AG08395 (cell line): ENCODE measurements at places on chromosomes 6 and 20.

DNA sequence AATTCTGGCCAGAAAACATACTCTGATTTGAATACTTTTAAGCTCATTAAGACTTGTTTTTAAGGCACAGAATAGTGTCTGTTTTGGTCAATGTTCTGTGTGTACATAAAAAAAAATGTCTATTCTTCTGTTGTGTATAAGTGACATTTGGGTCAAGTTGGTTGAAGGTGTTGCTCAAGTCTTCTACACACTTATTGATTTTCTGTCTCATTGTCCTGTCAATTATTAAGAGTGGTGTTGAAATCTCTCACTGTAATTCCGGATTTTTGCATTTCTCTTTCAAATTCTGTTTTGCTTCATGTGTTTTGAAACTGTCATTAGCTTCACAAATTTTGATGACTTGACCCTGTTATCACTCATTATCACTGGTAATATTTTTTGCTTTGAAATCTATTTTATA is 37.5 kb upstream of the EPM2A start:
- DNase-seq, result no peak

DNA sequence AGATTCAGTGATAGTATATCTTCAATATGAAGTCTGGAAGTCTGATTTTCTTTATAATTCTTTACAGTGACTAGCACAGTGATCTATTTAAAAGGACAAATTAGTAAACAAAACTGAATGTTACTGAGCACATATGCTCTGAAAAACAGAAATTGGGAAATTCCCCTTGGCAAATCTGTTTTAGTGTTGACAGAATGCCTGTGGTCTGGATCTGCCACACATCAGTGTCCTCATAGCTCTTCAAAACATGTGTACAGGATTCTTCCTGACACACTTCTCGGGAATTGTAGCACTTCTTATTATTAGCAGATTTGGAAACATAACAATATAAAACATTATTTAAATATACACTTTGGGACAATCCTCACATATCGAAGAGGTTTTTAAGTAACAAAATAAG is 354.3 kb downstream of the COL12A1 start:
- peak; percentile 71 for DNase-seq

DNA sequence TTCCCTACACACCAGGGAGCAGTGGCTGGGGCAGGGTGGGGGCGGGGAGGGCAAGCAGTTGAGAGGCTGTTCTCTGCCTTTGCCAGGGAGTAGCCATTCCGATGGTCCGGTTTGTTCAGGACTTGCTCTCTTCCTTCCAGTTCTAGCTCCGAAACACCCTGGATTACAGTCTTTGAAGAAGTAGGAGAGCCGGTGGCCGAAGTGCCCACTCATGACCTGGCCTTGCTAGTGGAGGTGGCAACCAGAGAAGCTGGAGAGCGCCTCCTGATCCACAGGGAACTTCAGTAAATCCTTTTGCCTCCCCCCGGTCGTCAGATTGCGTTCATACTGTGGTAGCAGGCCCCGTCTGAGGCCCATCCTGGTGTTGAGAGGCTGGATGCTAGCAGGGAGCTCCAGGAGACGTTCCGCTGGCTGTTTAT is 92.8 kb downstream of the ARID1B start:
- no peak for DNase-seq

DNA sequence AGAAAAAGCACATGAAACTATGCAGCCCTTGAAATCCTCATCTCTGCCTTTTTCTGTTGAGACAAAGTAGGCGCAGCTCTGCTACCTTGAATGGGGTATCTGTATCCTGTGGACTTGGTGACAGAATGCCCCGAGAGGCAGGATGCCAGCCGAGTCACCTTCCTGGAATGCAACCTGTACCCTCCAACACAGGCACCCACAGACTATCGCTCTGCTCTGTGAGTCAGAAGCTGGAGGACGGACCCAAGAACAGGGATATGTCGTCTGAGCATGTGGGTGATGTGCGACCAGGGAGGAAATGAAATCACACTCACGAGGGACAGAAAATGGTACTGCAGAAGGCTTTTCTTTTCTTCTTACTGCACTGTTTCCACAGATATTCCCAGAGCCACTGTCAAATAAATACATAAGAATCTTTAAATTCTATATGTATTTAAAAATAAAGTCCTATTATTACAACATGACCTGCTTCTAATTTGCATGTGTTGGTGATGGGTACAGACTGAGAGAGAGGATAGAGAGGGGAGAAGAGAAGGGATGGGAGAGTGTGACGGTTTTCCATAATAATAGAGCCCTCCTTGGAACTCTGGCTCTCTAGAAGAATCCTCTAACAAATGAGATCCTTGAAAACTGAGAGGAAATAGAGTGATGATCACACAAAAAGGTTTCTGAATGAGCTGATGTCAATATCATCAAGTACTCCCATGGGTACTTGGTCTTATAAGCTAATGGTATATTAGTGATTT is 308.1 kb downstream of the FOXC1 start:
- peak; percentile 49 for DNase-seq

GRCh38 chr6:47251396-47251795 is 58.3 kb downstream of the TNFRSF21 start:
- no peak for DNase-seq

GRCh38 chr6:10528158-10528981 is 7.2 kb downstream of the GCNT2 start:
- DNase-seq, result no peak

- no peak for DNase-seq
Observed at GRCh38 chr6:155315516-155315871, 1.2 kb upstream of the TFB1M start.

DNA sequence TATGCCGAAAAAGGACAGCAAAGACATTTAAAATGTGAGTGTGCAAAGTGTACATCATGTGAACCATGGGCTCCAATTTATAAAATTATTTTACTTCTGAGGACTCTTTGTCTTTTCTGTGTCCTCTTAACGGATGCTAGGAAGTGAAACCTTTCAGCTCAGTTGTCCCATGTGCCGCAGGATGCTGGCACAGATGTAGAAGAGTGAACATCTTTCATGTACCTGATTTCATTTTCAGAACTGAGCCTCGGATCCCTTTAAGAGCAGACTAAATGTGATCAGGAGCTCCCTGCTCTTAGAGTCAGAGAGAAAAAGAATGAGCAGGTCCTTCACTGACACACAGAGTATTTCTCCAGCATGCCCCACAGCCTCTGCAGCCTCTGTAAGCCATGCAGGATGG is 27.6 kb upstream of the FUCA2 start:
- no peak for DNase-seq

GRCh38 chr6:3440911-3441310 is 15.9 kb downstream of the SLC22A23 start:
- no peak for DNase-seq

- no peak for DNase-seq
Observed at GRCh38 chr6:143126574-143126941, 65.9 kb downstream of the AIG1 start.

- no peak for DNase-seq
Observed at GRCh38 chr6:159201336-159201735, 32.1 kb downstream of the FNDC1 start.

- DNase-seq, result no peak
Observed at GRCh38 chr6:42961020-42961470, 491 bp downstream of the GNMT start.

- peak; percentile 53 for DNase-seq
Observed at GRCh38 chr6:28648035-28648877, 122.6 kb downstream of the GPX5 start.

- no peak for DNase-seq
Observed at GRCh38 chr20:925516-925915, 9.4 kb upstream of the ANGPT4 start.

DNA sequence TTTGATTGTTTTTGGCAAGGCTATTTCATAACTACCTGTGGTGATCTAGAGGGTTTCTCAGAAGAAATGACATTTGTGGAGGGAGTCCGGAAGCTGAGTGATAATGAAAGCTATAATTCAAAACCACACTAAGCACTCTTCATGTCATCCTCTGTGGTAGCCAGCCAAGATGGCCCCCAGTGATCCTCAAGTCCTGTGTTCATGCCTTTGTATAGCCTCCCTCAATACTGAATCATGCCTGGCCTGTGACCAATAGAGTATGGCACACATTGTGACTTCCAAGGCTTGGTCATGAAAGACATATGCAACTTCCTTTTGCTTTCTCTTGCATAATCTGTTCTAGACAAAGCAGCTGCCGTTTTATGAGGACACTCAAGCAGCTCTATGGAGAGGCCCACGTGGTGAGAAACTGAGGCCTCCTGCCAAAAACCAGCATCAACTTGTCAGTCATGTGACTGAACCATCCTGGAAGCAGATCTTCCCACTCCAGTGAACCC is 12.8 kb upstream of the DNAAF9 start:
- peak; percentile 39 for DNase-seq

GRCh38 chr6:17884498-17885478 is 102.6 kb downstream of the KIF13A start:
- DNase-seq, result no peak

- no peak for DNase-seq
Observed at GRCh38 chr6:33061987-33062386, 11.5 kb downstream of the HLA-DPA1 start.

DNA sequence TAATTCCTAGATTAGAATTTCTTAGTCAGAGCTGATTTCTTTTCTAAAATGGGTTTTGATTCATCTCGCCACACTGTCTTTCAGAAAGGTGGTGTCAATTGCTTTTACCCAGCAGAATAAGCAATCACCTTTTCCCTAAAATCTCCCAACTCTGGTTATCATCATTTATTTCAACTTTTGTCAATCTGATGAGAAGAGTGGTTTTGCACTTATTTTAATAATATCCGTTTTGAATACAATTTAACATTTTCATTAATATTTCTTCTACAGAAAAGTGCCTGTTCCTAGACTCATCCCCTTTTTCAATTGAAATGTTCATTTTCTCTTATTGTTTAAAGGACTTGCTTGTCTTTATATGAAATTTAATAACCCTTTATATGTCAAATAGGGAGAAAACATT is 8.2 kb upstream of the NCR2 start:
- no peak for DNase-seq

DNA sequence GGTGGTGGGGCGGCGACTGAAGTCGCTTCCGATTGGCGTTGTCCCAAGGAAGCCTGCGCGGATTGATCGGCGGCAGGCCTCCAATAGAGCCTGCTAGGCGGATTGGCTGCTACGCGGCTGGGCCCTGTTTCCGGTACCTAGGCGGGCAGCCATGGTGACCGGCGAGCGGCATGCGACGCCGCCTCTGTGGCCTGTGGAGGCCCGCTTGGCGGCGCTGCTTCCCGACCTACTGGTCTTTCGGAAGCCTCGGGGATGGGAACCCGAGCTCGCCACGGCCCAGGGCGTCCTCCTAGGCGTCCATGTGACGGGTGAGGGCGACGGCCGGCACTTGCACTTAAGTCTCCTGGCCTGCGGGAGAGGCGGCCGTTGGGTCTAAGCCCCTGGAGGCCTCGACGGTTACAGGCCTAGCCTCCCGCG is 28.1 kb downstream of the NFYA start:
- no peak for DNase-seq

DNA sequence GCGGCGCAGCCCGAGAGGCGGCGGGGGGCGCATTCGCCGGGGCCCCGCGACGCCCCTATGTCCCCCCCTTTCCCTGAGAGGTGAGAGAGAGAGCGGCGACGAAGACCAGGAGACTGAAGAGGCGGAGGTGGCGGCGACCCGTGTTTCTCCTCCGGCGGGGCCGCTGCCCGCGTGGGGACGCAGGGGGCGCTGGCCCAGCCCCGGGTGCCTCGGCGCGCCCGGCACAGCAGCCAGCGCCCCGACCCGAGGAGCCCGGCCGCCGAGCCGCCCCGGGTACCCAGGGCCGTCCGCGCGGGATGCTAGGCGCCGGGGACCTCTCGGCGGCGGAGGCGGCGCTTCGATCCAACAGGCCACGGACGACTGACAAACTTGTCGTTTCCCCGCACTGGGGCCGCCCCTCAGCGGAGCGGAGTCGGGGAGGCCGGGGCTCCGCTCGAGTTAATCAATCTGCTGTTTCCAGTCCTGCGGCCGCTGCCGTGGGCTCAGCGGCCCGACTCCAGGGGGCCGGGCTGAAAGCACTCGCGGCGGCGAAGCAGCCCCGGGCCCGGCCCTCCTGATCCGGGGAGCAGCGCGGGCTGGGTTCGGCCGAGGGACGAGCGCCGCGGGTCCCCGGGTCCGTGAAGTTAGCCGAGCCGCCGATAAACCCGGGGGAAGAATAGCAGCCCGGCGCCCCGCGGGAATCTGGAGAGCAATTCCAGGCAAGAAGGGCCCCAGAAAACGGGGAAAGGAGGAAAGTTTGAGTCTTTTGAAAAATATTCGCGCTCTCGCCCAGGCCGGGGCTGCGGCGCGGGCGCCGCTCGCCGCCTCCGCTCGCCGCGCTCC is 631 bp downstream of the MDGA1 start:
- peak; percentile 20 for DNase-seq

- no peak for DNase-seq
Observed at GRCh38 chr6:138442663-138443062, 38.6 kb downstream of the HEBP2 start.

GRCh38 chr6:111718990-111719389 is 113.3 kb upstream of the TRAF3IP2 start:
- DNase-seq, result peak; percentile 33

DNA sequence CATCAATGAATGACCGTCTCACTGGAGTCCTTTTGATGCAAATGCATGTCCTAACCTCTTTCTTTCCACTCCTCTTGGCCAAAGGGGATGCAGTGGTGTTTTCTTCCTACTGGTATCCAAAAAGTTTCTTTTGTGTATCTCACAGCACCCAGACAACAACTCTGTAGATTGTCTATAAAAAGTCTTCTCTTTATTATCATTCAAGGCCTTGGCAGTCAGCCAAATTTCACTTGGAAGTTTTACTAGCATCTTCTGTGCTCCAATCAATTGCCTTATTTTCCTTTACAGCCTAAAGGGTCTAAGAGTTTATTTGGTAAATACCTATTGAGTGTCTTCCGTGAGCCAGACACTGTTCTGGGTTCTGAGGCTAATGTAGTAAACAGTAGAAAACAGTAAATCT is 150.2 kb upstream of the RNF217 start:
- DNase-seq, result no peak

DNA sequence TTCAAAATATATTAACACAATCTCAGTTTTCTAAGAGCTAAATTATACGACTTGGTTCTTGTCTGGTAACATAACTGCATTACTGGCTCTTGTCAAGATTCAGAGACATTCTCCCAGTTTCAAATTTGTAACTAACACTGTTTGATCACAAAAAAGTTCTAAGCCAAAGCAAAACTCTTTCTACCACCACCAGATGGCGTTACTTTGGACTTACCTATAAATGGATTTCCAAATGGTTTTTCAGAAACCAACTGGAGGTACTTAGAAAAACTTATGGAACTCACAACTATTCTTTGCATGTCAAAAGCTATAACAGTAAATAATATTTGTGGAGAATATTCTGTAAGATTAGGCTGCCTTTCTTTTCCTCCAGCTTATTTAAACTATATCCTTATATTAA is 34.2 kb upstream of the GFRAL start:
- DNase-seq, result no peak

DNA sequence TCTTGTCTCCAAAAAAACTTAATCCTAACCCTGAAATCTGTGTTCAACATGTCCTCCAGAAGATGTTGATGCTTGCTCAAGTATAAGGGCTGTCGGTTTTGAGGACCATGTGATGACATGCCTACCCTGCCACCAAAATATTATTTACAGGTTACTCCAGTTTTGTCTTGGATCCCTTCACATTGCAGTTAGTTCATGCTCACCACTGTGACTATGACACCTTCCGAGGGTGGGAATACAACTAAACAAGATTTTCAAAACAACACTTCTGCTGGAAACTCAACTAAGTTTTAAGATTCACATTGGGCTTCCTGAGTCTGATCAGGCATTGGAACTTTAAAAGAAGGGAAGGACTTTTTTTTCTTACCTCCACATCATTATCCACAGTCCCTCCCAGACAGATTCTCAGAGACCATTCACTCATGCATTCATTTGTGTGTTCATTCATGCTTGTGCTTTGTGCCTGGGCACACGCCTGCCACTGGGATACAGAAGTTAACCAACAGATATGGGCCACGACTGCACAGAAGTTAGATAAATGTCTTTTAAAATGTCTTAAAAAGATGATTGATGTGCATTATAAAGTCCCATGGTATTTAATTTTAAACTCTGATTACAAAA is 118.7 kb upstream of the GJE1 start:
- DNase-seq, result no peak
